ENCODE measurements at places on chromosomes 16 and 17.

GRCh38 chr17:29826114-29826692 lies 103.8 kb downstream of the SSH2 start:
- no peak for DNase-seq

GRCh38 chr16:55326261-55327092 lies 2.5 kb downstream of the IRX6 start:
- no peak for DNase-seq

- DNase-seq: no peak
Observed at GRCh38 chr16:84759061-84759460, 59.3 kb downstream of the USP10 start.

DNA sequence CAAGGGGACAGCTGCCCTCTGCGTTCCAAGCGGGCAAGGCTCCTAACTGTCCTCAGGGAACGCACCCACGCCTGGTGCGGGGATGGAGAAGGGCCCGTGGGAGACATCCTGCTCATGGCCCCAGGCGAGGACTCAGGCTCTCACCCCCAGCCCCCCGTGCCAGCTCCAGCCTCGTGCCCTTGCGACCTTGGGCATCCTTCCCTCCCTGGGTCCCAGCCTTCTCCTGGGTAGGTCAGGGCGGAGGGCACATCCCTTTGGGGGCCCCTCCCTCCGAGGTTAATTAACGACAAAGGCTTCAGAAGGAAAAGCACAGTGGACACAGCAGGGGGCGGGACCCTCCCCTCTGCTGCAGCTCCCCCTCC lies 3.0 kb downstream of the PGAP6 start:
- no peak for DNase-seq

GRCh38 chr17:57539529-57540301 lies 205.4 kb downstream of the CCDC182 start:
- DNase-seq: no peak

GRCh38 chr16:27759301-27759871 lies 209.4 kb downstream of the KATNIP start:
- peak; percentile 48 for DNase-seq

- no peak for DNase-seq
Observed at GRCh38 chr17:66387392-66387981, 85.1 kb downstream of the PRKCA start.

DNA sequence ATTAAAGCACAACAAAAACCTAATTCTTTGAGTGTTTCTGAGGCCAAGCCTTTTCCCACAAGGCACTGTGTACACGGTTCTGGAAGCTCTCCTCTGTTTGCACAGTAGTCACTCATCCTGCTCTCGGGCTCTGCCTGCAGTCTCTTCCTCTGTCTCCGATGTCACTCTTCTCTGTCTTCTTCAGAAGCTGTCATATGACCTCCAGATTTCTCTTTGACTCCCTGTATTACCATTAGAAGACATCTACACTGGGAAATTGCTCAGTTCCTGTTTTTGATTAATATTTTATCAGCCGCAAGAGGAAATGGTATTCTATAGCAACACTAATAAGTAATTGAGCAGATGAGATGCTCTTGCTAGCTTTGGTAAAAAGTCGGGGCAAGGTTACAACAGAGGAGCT lies 422.9 kb downstream of the WWOX start:
- no peak for DNase-seq

GRCh38 chr17:40025991-40026815 lies 11.0 kb downstream of the CSF3 start:
- DNase-seq: no peak

GRCh38 chr17:73952480-73953205 lies 250.8 kb upstream of the RPL38 start:
- no peak for DNase-seq

DNA sequence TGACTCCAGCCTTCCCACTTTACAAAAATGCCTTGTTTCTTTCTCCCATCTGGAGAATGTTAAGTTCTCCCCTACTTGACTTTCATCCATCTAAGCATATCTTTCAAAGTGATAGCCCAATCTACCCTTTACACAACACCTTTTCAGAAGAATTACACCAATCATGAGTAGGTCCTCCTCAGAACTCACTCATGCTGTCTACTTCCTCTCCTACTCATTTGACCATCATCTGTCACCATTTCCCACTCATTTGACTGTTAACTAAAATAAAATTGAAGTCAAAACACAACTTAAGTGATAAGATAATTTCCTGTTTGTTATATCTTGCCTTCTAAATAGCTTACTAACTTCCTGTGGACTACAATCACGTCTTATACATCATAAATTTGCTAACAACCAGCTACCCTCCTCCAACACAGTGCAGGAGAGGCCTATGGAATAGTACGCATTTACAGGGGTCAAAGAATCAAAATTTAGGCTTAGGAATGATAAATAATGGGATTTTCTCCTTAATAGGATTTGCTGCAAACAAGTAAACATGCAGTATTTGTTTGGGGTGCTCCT lies 16.1 kb downstream of the KCNJ16 start:
- no peak for DNase-seq

DNA sequence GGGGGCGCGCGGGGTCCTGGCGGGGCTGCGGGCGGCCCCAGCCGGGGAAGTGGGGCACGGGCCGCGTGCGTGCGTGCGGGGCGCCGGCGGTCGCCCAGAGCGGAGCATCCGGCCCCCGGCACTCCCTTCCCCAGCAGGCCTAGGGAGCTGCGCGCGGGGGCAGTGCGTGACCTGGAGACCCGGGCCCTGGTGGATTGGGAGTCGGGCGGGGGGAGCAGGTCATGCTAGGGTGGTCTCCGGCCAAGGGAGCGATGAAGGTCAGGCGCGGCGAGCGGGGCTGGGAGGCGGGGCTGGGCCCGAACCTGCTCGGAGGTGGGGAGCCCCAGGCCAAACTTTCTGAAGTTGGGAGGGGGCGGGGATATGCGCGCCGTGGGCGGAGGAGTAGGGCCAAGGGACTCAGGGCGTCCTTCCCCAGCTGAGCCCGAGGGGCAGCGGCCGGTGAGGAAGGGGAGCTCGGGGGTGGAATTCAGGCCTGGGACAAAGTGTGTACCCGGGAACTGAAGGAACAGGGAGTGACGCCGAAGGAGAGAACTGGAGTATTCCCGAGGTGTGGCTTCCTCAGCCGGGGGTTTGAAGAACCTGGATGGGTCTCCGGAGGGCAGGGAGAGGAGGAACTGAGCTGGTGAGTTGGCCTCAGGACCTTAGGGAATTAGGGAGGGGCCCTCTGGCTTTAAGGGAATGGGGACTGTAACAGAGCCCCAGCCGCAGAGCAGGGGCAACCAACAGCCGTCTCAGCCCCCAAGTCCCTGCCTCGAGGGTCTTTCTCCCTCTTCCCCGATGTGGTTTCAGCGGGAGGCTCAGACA lies 589 bp downstream of the XYLT2 start:
- no peak for DNase-seq

DNA sequence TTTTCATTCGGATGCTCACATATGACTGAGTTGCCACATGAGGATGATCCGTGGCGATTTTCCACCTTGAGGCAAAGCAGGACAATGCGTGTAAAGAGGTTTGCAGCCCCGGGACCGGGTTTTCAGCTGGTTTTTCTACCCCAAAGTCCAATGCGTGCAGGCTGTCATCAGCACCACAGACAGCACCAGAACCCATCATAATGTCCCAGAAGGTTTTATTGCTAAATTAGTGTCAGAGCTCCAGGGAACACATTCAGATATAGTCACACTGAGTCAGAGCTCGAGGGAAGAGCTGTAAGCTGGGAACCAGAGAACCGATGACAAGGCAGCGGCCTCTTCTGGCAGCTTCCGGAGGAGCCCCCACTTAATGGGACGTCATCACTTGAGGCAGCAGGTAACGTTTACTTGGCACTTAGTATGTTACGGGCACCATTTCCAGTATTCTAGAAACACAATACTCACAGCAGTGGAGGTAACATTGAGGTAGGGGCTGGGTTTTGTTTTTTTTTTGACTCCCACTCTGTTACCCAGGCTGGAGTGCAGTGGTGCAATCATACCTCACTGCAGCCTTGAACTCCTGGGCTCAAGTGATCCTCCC lies 8.9 kb upstream of the NAGPA start:
- no peak for DNase-seq

DNA sequence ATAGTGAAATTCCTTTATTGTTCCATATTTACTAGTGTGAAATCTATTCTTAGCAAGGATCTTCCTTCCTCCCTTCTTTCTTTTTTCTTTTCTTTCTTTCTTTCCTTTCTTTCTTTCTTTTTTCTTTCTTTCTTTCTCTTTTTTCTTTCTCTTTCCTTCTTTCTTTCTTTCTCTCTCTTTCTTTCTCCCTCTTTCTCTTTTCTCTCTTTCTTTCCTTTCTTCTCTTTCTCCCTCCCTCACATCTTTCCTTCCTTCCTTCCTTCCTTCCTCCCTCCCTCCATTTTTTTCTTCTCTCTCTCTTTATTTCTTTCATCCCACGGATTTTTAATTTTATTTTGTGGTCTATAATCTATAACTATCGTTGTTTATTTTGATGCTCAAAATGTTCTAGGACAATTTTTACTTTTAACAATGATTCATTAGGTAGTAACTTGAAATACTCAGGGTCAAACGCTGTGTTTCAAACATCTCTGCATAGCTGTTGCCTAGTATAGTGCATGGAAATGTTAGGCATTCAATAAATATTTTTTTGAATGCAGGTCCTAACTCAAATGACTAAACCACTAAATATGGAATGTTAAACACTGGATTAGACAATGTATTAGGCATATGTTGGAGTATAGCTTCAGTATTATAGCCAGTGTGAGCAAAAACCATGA lies 178.3 kb downstream of the MAP2K6 start:
- peak; percentile 82 for DNase-seq

- DNase-seq: no peak
Observed at GRCh38 chr16:24007391-24007790, 171.6 kb downstream of the PRKCB start.

DNA sequence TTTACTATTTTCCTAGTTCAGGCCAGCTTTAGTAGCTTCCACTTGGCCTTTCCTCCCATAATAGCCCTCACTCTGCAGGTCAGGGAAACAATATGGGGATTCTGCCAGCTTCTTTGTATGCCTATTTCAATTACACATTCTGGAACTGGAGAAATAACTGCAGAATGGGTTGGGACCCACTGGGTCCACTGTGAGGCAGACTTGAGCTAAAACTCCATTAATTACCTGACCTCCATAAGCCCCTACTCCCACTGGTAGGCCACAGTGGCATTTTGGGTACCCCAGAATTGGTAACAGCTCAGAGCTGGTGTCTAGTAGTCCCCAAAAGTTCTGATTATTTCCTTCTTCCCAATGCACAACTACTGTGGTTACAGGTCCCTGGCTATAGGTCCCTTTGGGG lies 16.7 kb upstream of the TENT4B start:
- DNase-seq: no peak

DNA sequence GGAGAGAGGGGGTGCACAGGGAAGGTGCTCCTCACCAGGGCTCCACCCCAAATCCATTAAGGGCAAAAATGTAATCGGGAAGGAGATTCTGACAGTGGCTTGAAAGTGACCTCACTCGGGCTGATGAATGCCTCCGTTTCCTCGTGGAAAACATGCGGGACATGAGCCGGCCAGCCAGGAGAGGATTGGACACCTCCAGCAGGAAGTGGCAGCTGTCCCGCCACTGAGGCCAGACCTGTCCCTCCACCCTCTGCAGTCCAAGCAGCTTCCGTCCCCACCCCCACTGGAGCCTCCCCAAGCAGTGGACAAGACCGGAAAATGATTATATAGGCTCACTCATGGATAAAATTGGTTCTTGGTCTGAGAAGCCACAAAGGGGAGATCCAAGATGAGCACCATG lies 82.1 kb upstream of the CCL1 start:
- no peak for DNase-seq

- peak; percentile 79 for DNase-seq
Observed at GRCh38 chr17:17376362-17376761, 73.2 kb downstream of the NT5M start.

DNA sequence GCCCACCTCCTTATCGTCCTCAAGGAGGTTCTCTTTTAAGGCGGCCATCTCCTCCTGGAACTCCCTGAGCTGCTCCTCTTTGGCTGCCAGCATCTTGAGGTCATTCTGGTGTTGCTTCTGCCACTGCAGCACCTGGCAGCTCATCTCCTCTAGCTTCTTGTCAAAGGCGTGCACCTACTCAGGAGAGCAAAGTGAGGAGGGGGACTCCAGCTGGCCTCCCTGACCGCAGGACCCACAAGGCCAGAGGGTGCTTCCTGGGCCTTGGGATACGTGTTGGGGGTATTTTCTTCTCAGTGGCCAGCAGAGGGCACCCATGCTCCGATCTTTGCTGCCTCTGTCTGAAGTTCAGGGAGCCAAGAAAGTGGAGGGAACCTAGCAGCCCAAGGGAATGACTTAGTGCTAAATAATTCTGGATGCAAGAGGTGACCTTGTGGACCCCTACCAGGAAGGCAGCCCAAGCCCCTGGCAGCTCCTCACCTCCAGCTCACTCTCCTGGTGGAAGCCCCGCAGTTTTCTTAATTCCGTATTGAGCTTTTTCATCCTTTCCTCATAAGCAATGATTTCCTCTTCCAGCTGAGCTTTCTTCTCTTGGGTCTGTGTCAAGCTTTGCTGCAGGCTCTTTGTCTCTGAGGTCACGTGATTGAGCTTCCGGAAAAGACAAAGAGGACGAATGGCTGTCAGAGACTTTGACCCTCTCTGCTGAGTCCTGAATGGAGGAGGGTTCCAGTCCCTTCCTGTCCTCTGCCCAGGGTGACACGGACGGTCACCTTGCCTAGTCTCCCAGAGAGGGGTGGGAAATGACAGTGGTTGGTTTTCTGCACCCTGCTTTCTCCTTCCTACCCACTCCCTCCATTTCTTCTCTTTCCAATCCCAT lies 31.4 kb downstream of the DHX38 start:
- DNase-seq: peak; percentile 88

GRCh38 chr17:40612599-40613244 lies 34.9 kb downstream of the SMARCE1 start:
- no peak for DNase-seq

- no peak for DNase-seq
Observed at GRCh38 chr17:75262112-75262606, 480 bp downstream of the MRPS7 start.

GRCh38 chr16:51408357-51408756 lies 257.3 kb upstream of the SALL1 start:
- no peak for DNase-seq

DNA sequence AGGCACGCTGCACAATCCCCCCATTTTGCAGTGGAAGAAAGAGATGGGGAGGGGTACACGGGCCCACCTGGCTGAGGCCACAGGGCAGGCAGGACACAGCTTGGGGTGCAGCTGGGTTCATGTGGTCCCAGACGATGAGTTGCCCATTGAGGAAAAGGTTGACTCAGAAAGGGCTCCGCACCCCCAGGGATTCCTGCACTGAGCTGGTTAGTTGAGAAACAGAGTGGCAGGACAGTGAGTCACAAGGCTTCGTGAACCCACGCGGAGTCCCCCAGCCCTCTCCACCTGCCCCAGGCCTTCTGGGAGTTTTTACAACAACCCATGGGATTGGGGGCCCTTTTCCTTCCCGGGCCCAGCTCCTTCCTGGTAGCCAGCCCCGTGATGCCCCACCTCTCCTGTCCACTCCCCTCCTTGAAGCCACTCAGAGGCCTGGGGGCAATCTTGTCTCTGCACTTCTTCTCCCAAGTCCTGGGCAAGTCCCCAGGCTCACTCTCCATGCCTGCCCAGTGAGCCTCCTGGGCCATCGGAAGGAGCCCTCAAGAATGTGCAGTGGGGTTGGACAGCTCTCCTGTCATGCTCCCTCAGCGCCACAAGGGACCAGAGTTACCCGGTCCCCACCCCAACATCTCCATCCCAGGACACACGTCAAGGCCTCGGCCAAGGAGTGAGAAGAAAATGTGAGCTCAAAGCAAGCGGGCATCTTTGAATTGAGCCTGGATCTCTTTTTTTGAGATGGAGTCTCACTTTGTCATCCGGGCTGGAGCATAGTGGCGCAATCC lies 251.2 kb downstream of the PARN start:
- DNase-seq: no peak

Data from cardiac fibroblast (primary cell).